RKO (cell line): ENCODE measurements at places on chromosomes 3 and 15.
A peak's percentile ranks its signal among the peaks of the same experiment; 100 is the strongest.

- DNase-seq = no peak
Observed at GRCh38 chr15:47296881-47297280, 420.4 kb upstream of the SEMA6D start.

- no peak for DNase-seq
Observed at GRCh38 chr3:134087060-134087974, 57.6 kb upstream of the SLCO2A1 start.

- no peak for DNase-seq
Observed at GRCh38 chr15:48592221-48592731, 53.2 kb downstream of the FBN1 start.

DNA sequence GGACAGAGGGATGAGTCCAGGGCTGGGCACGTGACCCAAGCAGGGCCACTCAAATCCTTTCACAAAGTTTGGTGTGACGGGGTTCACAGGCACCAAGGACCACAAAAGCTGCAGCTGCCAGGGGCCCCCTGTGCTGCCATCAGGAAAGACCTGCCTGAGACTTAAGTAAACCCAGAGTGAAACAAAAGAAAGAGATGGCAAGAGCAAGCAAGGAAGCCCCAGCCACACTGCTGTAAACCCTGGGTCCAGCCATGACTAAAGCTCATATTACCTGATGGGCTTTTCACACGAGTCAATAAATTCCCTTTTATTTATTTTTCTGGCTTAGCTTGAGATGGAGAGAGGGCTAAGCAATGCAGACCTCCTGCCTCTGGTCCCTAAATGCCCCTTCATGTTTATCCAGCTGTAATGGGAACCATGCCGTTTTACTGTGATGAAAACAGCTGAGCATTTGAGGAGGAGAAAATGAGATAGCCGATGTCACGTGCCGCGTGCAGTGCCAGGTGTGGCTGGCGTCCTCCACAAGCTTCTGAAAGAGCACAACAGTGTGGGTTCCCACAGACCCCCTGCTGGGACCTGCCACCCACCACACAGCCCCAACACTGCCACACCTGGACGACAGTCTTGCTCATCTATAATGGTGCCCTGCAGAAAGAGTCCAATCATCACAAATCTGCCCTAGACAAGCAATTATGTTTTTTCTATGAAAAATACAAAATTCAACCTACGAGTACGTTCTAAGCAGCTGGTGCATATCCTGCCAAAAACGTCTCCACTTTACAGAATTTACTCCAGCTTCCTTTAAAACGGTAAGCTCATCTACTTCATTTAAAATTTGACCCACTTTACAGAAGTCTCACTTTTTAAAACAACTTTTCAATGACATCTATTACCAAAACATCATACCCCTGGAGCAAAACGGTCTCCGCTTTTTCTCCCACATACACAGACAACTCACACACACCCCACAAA, 34.2 kb downstream of the ADAMTS17 start:
- no peak for DNase-seq

DNA sequence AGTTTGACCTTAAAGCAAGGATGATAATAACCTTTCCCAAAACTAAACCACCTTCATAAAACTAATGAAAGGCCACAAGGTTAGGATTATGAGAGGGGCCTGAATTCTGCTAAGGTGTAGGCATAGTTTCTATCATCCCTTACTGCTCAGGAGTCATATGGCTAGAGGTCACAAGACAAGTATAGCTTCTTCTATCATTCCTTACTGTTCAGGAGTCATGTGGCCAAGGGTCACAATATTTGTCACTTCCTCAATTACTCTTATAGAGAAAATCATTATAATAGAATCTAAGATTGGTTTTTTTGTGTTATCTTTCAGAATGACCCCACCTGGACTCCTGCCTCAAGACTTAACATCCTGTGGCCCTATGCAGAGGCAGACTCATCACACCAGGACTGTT, 36.6 kb downstream of the HERC1 start:
- DNase-seq = no peak

DNA sequence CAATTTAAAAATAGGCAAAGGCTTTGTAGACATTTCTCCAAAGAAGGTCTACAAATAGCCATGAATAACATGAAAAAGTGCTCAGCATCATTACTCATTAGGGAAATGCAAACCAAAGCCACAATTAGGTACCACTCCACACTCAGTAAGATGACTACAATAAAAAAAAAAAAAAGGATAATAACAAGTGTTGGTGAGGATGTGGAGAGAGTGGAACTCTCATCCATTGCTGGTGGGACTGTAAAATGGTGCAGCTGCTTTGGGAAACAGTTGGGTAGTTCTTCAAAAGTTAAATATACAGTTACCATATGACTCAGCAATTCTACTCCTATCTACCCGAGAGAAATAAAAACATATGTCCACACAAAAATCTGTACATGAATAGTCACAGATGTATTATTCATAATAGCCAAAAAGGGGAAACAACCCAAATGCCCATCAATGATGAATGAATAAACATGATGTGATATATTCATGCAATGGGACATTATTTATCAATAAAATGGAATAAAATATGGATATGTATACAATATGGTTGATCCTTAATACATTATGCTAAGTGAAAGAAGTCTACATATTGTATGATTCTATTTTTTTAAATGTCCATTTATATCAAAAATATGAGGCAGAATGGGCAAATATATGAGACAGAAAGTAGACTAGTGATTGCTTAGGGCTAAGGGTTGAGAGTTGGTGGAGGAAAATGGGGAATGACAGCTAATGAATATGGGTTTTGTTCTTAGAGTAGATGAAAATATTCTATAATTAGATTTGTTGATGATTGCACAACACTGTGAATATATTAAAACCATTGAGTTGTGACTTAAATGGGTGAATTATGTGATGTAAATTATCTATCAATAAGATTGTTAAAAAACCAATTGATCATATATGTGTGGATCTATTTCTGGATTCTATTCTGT, 66.1 kb upstream of the SMAD3 start:
- no peak for DNase-seq

- no peak for DNase-seq
Observed at GRCh38 chr3:113329757-113330156, 111.5 kb downstream of the CFAP44 start.

- no peak for DNase-seq
Observed at GRCh38 chr3:138031536-138031935, 21.6 kb downstream of the CLDN18 start.

DNA sequence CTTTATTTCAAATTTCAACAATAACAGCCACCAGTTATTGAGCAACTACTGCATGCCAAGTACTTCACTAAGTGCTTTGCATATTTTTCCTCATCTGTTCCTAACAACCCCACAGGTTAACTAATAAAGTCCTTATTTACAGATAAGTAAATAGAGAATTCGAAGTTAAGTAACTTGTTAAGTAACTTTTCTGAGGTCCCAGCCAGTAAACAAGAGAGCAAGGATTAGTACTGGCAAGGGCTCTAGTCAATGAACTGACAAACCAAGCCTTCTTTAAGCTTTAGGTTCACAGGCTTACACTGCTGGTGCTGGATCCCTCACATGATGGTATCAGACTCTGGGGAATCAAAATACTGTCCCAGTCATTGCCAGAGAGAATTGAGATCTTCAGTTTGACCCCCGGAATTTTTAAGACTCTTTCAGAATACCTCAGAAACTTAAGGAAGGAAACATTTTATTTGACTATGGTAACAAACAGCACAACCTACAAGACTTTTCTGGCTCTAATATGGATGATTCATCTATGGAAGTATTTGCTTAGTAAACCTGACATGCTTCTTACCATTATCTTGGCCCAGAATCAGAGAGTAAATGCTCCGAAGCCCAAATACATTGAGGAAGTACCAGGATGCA, 16.5 kb downstream of the EMC3 start:
- DNase-seq = no peak

GRCh38 chr3:194384569-194385001, 14.5 kb downstream of the GP5 start:
- no peak for DNase-seq

GRCh38 chr3:61562721-61563312, 1.4 kb downstream of the PTPRG start:
- peak; percentile 39 for DNase-seq

GRCh38 chr15:100245855-100246254, 95.9 kb downstream of the ADAMTS17 start:
- DNase-seq = no peak

DNA sequence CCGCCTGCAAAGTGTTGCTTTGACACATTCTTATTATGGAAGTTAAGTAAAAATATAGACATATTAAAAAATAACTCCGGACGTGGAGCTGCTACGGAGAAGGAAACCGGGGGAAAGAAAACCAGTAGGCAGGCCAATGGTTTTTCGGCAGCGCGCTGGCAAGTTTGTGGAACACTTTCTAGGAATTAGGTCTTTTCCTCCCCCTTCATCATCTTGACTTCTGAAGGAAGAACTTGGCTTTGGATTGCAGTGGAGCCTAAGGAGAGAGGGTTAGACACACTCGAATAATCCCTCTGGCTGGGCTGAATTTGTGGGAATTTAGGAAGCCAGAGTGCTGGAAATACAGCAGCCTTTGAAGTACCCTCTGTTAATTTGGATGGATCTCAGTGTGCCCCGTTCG, 317 bp downstream of the ROBO2 start:
- DNase-seq = no peak
